ENCODE measurements at places on chromosomes 12 and 14.
A peak's percentile ranks its signal among the peaks of the same experiment; 100 is the strongest.

- no peak for DNase-seq
Observed at GRCh38 chr14:38646391-38646790, 390.5 kb upstream of the CLEC14A start.

- peak; percentile 88 for DNase-seq
Observed at GRCh38 chr14:76977793-76978720, 50.5 kb downstream of the IRF2BPL start.

- DNase-seq: no peak
Observed at GRCh38 chr12:53805067-53805466, 53.3 kb upstream of the CISTR start.

DNA sequence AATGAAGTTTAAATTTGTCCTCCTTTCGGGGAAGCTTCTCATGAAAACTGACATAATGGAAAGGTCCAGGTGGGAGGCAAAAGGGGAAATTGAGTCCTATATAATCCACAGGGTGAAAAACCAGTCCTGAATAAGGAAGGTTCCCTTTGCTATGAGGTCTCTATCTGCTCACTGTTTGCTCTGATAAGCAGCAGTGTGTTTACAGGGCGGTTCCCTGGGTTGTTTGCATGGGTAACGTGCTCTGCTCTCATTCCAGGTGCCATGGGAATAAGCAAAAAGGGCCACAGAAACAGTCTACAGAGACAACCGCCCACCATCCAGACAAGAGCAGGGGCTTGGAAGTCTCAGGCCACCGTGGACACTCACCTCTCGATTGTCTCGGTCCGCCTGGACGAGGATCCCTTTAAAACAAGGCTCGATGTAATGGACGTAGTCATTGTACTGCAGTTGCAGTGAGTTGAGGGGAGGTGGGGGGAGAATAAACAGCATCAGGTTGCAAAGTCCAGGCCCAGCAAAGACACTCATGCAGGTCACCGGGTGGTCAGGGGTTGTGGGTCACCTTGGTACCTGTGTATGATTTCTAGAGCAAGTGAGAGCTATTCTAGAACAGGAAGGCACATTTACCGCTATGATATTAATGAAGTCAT lies 32.7 kb downstream of the CACNA2D4 start:
- no peak for DNase-seq

- no peak for DNase-seq
Observed at GRCh38 chr14:100593751-100594624, 6.8 kb upstream of the BEGAIN start.

Measured in GM13977 (cell line).